Right renal pelvis (tissue), 4 donors: ENCODE measurements at places on chromosomes 7 and 10. TPM values are rescaled to one million over a fixed set of nuclear protein-coding genes. Genes with fewer than 3 reads are reported as not detected.

The TRIM8 gene
- 135 TPM for polyA plus RNA-seq

The LLCFC1 gene
- 0.67 TPM for polyA plus RNA-seq

The SFXN2 gene
- 47.7 TPM for polyA plus RNA-seq

The SLC16A9 gene
- polyA plus RNA-seq, result 31.5 TPM

The PLAU gene
- 11.9 TPM for polyA plus RNA-seq

The C7orf33 gene
- not detected for polyA plus RNA-seq

The PLEKHS1 gene
- 0.08 TPM for polyA plus RNA-seq

The SPDYE8 gene
- polyA plus RNA-seq, result 0.29 TPM

The GSTK1 gene
- 226 TPM for polyA plus RNA-seq

The FAM185A gene
- 10.1 TPM for polyA plus RNA-seq

The SPOCK2 gene
- 179 TPM for polyA plus RNA-seq

The CHAT gene
- not detected for polyA plus RNA-seq

GRCh38 chr10:118521415-118522117 is 73.9 kb downstream of the PRLHR start:
- no peak for DNase-seq

DNA sequence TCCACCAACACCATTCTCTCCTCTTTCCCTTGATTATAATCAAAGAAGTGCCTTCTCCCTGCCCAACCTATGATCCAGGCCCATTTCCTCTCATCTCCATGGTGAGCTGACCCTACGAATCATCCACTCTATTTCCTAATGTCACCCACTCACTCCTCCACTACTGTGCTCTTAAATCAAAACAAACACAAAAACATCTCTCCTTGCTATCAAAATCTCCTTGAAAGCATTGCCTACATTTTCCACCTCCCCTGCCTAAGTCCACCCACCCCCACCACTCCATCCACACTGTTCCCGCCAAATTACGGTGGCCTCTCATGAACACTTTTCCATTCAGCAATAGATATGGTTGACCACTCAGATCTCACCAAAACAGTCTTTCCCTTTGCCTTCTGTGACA is 5.3 kb downstream of the DYDC1 start:
- DNase-seq, result no peak

DNA sequence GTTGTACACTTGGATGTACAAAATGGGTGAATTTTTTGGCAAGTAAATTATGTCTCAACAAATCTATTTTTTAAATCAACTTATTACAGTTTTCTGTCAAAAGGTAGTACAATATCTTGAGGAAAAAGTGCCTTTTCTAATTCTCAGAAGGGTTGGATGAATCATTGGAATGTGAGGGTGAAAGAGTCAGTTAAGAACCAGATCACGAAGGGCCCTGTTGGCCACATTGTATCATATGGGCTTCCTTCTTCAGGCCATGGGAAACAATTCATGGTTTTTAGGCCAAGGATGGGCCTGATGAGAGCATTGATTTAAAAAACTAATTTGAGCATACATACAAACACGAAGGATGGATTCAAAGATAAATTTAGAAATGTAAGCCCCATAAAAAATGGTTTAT is 503.7 kb downstream of the TNS3 start:
- no peak for DNase-seq

DNA sequence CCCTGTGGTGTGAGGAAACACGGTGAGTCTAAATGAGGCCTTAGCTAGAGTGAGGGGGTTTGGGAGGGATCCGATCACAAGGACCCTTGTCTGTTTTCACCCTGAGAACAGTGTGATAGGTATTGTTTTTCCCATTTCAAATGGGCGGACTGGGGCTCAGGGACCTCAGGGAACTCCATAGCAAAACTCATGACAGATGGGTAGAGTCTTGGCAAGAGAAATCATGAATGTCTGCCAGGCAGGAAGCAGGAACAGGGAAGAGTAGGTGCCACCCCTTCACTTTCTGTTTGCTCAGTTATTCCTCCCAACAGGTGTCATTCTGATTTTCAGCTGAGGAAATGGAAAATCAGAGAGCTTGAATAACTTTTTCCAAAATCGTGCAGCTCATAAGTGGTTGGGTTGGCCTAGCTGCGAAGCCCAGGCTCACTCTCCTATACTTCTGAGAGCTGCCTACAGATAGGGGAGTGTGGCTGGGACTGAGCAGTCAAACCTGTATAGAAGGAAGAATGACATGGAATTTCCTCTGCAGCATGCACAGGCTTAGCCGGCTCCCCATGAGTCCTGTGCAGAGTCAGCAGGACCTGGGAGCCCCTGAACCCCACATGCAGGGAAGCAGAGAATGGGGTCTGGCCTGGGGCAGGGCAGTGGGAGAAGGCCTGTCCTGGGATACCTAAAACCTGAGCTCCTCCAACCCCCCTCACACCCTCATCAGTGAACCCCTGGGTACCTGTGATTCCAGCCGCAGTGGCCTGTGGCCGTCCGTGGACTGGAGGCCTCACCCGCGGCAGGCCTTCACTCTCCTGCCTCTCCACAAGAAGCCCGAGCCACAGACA is 17.6 kb upstream of the C10orf105 start:
- no peak for DNase-seq

DNA sequence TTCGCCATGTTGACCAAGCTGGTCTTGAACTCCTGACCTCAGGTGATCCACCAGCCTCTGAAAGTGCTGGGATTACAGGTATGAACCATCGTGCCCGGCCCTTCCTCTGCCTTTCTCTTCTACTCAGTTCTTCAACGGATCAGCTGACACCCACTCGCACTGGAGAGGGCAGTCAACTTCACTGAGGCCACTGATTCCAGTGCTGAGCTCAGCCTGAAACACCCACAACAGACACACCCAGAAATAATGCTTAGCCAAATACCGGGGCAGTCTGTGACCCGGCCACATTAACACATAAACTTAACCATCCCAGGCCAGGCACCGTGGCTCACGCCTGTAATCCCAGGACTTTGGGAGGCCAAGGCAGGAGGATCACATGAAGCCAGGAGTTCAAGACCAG is 119.3 kb upstream of the CHST15 start:
- DNase-seq, result no peak

DNA sequence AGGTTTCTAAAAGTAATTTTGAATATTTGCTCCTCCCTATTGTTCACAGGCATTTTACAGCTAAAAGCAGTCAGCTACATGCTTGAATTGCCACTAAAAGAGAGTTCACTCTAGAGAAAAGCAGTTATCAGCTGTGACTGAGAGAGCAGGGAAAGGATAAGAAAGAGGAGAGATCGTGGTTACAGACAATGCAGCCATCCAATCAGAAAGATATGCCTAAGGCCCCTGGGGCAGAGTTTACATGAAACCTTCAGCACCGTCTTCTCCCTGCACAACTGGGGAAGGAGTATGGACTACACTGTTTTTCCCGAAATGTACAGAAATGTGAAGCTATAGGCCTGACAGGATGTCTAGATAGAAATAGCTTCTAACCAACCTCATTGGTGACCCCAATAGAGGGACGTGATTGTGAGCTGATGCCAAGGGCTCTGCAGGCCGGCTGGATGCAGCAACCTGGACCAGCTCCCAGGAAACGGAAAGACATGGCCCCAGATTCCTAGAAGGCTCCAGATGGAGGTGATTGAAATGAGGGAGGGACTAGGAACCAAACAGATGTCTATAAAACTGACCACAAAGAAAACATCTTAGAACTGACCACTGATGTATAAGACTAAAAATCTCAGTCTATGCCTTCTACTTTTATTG is 3.2 kb upstream of the VSTM4 start:
- no peak for DNase-seq

DNA sequence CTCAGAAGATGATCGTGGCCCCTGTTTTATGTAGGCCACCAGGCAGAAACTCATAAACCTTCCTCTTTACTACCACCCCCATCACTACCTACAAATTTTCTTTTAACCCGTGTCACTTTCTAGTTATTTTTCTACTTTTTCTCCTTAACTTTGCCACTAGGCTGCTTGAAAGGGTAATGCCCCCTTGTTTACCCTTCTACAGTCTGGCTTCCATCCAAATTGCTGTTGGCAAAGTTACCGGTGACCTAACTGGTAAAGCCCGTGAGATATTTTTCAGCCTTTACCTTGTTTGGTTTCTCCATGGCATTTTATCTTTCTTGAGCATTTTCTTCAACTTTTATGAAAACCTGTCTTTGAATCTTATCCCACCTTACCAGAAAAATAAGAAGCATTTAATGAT is 153.0 kb downstream of the WNT2 start:
- DNase-seq, result no peak

GRCh38 chr7:21773326-21773725 is 172.4 kb downstream of the CDCA7L start:
- no peak for DNase-seq

DNA sequence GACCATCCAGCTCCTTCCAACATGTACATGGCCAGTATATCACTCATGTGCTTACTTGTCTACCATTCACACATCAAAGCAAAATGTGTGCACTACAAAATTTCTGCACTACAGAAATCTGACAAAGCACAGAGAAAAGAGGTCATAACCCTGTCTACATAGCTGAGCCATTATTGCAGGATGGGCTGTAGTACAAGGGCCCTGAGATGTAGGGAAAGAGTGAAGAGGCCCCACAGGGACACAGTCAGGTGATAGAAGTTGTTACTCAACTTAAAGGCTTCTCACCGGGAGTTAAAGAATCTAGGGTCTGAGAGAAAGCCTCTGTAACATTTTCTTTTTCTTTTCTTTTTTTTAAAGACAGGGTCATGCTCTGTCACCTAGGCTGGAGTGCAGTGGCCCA is 17.5 kb downstream of the AVPI1 start:
- no peak for DNase-seq

DNA sequence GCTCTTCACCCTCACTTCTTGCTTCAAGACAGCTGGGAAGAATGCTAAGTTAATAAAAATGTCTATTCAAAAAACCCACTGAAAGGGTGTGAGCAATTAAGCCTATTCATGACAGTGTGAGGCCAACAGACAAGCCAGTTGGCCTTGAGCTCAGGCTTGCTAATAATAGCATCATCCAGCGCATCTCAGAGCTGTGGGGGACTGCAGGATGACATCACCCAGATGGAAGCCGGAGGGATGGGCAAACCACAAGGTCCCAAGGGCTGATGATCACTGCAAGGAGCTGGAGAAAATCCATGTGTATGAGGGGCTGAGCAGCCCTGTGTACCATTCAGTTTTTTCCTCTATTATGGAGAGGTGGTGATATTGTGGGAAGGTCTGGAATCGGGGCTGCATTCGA is 770.4 kb downstream of the TNS3 start:
- DNase-seq, result no peak

- no peak for DNase-seq
These were observed 250.3 kb upstream of the CXCL12 start for GRCh38 chr10:44635176-44635575.
